OCI-LY7 (cell line): ENCODE measurements at places on chromosomes 2 and 18. TPM values are rescaled to one million over a fixed set of nuclear protein-coding genes. Genes with fewer than 3 reads are reported as not detected.

IL36RN gene
- not detected in 2 replicates for total RNA-seq

ALLC gene
- total RNA-seq = not detected in 2 replicates

IL37 gene
- 0.63 TPM in 1 of 2 replicates, not detected in the other for total RNA-seq

ZBTB7C gene
- not detected in 2 replicates for total RNA-seq

TCF23 gene
- 0.25 TPM in 1 of 2 replicates, not detected in the other for total RNA-seq

GAL3ST2 gene
- 1.1 TPM in 2 replicates for total RNA-seq

KCNJ13 gene
- not detected in 2 replicates for total RNA-seq

AQP12B gene
- not detected in 2 replicates for total RNA-seq

TAF4B gene
- 50.1 and 54.6 TPM in 2 replicates for total RNA-seq

TGFA gene
- total RNA-seq = not detected in 2 replicates

SEPTIN10 gene
- not detected in 2 replicates for total RNA-seq
